ENCODE measurements at places on chromosomes 1 and 21.

DNA sequence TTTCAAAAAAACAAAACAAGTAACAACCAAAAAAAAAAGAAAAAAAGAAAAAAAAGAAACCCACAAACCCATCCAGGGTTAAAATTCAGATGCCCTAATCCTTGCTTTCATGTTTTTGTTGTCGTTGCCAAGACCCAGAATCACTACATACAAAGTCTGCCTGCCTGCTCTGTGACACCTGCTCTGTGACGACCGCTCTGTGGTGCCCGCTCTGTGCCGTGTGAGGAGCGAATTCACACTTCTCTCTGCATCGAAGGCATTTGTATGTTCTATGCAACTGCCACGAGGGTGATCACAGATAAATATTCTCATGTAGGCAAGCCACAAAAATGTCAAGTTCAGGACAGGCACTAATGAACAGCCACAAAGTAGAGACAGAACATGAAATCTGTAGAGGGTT lies 178.6 kb downstream of the SLC45A1 start:
- no peak for DNase-seq

GRCh38 chr1:93827633-93828366 lies 51.2 kb downstream of the DNTTIP2 start:
- DNase-seq: no peak

GRCh38 chr1:38207275-38207674 lies 160.7 kb upstream of the POU3F1 start:
- no peak for DNase-seq

DNA sequence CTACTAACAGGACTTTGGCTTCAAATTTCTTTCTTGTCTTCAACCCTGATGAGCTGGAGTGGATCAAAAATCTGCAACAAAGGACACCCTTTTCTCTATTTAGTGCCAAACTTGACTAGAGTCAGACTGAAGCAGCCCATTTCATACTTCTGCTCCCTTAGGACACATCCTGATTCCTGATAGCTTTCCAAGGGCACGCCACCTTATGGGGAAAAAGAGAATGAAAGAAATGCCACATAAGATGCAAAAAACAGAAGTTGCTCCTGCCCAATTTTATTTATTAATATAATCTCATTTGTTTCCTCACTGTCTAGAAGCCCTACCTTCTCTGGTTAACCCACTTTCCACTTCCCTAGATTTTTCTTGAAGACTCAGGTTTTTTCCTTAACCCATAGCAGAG lies 72.7 kb upstream of the NBPF4 start:
- no peak for DNase-seq

- DNase-seq: no peak
These were observed 43.4 kb downstream of the WDR64 start for GRCh38 chr1:241695246-241696171.

- no peak for DNase-seq
These were observed 988 bp downstream of the SLC35A3 start for GRCh38 chr1:99970713-99971255.

DNA sequence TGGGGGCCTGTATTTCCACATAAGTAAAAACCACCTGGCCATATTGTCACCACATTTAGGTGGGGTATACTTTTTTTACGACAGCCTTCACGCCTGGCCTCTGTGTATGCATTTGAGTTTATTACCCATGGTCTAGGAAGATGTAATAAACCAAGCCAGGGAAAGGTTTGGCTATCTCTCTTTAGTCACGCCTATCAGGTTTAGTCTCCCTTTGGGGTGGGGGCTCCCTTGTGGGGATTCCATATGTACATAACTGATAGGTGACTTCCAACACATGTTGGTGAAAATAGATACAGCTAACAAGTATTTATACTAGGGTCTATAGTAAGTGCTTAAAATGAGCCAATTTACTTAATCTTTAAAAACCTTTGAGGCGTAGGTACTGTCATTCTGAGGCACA lies 4.2 kb downstream of the YBX1 start:
- no peak for DNase-seq

- no peak for DNase-seq
These were observed 259 bp downstream of the KCNT2 start for GRCh38 chr1:196607981-196608380.

GRCh38 chr1:107327446-107327845 lies 186.6 kb downstream of the NTNG1 start:
- no peak for DNase-seq

GRCh38 chr1:93976291-93976690 lies 67.1 kb upstream of the GCLM start:
- DNase-seq: no peak

GRCh38 chr1:91334856-91335255 lies 69.8 kb downstream of the HFM1 start:
- DNase-seq: no peak

DNA sequence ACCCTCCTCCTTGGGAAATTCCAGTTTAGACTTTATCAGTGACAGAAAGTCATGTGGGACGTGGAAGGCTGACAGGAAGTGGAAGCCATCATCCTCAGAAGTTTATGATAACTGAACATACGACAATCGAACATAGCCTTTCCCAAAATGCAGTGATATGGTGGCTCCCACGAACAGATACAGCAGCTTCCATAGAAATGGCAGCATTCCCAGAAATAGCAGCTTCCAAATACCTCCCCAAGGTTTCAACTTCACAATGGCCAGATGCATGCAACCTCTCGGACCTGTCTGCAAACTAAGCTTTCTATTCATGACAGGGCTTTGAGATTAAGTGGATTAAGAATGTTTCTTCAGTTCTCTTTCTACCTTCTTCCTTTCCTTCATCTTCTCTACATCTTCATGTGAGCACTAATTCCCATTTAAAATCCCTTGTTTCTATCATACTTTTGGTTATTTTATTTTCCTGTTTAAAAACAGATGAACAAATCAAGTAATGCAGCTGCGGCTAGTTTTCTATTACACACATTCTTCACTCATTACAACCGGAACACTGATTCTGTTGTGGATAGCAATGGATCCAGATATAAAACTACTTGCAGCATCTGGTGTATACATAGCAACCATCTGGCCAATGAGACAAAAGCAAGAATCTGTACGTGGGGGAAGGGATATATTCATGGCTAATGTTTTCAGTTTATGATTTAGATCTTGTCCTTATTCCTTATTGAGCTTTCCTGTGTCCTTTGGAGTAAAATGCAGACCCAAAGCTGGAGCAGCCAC lies 304.8 kb downstream of the BRINP3 start:
- DNase-seq: no peak

- no peak for DNase-seq
These were observed 36.3 kb downstream of the MSTO1 start for GRCh38 chr1:155646307-155646706.

- DNase-seq: no peak
These were observed 54.1 kb upstream of the CFAP298 start for GRCh38 chr21:32666258-32666657.

DNA sequence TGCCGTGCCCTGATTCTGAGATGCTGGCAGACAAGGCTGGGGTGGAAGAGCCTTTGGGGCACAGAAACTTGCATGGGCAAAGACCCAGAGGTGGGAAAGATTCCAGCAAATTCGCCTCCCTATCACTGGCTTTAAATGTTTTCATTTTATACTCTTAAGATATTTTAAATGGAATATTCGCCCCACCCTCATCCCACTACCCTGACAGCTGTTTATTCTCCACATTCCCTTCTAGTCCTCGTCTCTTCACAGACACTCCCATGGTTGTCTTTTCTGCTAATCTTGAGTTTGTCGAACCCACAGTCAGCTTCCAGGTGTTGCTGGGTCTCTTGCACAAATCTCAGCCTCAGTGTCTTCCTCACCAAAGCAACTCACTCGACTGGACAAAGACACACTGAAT lies 245.0 kb downstream of the KAZN start:
- DNase-seq: no peak

DNA sequence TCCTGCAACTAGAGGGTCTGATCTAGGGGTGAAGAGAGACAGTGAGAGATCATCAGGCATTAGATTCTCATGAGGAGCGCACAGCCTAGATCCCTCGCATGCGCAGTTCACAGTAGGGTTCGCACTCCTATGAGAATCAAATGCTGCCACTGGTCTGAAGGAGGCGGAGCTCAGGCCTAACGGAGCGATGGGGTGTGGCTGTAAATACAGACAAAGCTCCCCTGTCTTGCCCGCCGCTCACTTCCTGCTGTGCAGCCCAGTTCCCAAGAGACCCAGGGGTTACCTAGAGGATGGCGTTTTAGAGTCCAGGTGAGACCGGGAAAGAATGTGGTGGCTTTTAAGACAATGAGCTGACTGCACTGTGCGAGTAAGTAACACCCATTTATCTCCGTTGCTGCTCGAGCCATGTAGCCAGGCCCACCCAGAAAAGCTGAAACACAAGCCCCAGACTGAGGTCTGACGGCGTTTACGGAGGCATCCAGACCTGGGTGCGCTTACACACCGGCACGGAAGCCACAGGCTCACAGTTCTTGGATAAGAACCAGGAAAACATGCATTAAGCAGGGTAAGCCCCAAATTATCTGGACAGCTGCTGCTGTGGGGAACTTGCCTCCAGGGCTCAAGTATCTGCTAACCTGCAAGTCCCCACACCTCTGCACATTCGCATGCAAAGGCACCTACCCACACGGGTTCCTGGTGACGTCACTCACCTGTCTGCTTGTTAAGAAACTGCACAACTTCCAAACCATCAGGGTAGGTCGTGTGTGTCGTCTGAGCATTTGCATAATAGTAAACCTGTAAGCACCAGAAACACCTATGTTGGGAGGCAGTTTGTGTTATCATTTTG lies 12.5 kb downstream of the TCP10L start:
- no peak for DNase-seq

DNA sequence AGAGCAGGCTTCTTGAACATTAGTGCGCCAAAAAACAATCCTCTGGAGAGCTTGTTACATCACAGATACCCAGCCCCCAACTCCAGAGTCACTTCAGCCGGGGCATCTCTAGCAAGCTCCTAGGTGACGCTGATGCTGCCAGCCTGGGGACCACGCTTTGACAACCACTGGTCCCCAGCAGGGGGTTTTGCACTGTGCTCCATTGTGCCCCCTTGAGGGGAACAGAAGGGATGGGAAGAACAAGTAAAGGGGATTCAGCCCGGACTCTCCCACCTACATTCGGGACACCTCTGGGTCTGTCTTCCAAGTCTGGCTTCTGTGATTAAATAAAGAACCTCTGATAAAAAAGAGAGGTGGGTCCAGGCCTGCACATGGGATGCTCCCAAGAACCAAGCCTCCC lies 60.4 kb downstream of the ATP5PO start:
- no peak for DNase-seq

- no peak for DNase-seq
These were observed 123.9 kb downstream of the CYYR1 start for GRCh38 chr21:26449161-26449560.

DNA sequence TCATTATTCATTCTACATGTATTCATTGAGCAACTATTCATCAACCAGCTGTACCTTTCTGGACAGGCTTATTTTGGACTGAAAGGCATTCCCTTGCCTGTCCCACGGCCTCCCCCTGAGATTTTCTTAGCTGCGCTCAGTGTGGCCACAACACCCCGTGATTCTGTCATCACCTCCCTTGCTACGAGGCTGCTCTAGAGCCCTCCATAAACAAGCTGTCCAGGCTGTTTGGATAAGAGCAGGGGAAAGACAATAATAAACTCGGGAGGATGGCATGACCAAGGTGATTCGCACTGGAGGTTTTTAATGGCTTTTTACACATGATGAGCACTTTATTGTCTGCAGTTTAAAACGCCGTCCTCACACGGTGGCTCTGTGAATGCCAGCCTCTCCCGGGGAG lies 139.7 kb downstream of the ROR1 start:
- DNase-seq: no peak

- no peak for DNase-seq
These were observed 35.6 kb downstream of the LRRIQ3 start for GRCh38 chr1:74162333-74162732.

DNA sequence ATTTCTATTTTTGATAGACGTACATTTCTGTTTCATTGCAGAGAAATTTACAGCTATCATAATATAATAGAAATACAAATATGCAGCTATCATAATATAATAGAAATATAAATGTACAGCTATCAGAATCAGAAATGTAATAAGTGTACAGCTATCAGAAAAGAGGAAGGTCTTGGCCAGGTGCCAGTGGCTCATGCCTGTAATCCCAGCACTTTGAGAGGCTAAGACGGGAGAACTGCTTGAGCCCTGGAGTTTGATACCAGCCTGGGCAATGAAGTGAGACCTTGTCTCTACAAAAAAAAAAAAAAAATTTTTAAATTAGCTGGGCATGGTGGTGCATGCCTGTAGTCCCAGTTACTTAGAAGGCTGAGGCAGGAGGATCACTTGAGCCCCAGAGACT lies 37.9 kb downstream of the PIGM start:
- DNase-seq: no peak

DNA sequence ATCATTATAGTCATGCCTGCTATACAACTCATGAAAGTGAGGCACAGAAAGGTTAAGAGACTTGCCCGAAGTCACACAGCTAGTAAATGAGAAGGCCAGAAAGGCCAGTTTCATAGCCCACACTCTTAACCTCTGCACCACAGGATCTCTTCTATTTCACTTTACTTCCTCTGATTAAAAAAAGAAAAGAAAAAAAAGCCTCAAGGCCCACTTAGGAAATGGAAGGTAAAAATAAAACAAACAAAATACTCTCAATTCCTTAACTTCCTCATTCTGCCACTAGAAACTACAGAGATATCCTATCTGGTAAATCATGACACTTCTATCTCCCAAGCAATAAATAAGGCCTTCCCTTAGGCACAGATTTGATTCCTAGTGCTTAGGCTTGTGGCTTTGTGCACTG lies 7.6 kb upstream of the ENAH start:
- no peak for DNase-seq

- DNase-seq: no peak
These were observed 6.9 kb downstream of the FOXJ3 start for GRCh38 chr1:42328047-42328625.

DNA sequence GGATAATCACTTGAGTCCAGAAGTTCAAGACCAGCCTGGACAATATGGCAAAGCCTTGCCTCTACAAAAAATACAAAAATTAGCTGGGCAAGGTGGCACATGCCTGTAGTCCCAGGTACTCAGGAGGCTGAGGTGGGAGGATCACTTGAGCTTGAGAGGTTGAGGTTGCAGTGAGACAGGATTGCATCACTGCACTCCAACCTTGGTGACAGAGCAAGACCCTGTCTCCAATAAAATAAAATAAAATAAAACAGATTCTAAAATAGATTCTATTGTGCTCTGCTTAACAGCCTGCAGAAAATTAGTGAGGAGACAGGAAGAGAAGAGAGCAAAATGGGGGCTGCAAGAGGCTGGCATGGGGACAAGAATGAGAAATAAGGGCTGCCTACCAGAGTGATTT lies 7.5 kb upstream of the SDE2 start:
- no peak for DNase-seq

- peak; percentile 95 for DNase-seq
These were observed 378 bp upstream of the SMIM1 start for GRCh38 chr1:3772027-3772714.

DNA sequence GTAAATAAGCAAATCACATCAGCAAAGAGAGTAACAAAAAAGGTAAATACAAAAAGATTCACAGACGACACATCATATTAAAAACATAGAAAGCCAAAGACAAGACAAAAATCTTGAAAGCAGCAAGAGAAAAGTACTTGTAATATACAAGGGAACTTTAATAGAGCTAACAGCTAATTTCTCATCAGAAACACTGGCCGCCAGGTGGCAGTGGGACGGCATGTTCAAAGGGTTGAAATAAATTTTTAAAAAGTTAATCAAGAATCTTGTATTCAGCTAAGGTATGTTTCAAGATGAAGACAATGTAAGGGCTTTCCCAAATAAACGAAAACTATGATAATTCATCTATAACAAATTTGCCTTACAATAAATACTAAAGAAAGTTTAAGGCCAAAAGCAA lies 358.1 kb downstream of the LRRIQ3 start:
- DNase-seq: no peak

GRCh38 chr21:31781737-31782136 lies 49.8 kb upstream of the SCAF4 start:
- no peak for DNase-seq

- DNase-seq: no peak
These were observed 101.5 kb upstream of the TMEM51 start for GRCh38 chr1:15051882-15052528.
